ENCODE measurements at places on chromosomes 6 and 20.

GRCh38 chr6:15299430-15300131 is 53.7 kb downstream of the JARID2 start:
- no peak for DNase-seq

- DNase-seq, result no peak
These were observed 146.7 kb upstream of the TBX18 start for GRCh38 chr6:84910906-84911607.

DNA sequence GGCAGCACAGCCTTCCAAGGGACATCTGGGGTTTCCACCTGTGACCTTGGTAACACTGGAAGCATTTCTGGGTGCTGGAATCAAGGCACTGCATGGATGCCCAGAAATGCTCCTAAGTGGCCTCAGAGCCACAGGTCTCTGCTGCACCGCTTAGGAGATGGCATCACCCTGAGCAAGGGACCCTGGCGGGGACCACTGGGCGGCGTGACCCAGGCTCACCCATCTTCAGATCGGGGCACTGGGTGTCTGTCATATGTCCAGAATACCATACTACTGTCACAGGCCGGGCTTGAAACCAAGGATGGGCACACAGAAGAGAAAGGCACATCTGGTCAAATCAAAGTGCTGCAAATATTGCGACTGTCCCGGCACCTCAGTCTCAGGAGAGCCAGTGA is 45.9 kb downstream of the SSR1 start:
- no peak for DNase-seq

DNA sequence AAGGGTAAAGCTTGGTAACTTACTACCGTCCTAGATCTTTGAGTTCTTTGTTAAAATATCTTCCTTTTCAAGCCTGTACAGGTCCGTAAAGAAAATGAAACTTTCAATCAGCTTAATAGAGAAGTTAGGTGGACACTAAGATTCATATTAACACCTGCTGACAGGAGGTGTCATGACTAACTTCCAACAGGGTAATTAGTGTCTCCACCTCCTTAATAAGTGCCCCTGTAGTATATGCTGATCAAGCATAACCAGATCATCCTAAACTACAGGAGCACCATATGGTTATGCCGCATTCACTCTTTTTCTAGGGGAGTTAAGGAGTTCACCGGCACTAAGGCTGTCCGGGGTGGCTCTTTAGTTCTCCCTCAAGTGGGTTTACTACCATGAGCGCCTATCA is 23.9 kb upstream of the RALGAPA2 start:
- no peak for DNase-seq

GRCh38 chr6:158060455-158061360 is 79.0 kb downstream of the SYNJ2 start:
- DNase-seq, result no peak

- DNase-seq, result no peak
These were observed 147.6 kb downstream of the DTNBP1 start for GRCh38 chr6:15515226-15515625.

- no peak for DNase-seq
These were observed 41.0 kb downstream of the PSMB9 start for GRCh38 chr6:32895006-32895345.

- no peak for DNase-seq
These were observed 40.5 kb downstream of the HLA-F start for GRCh38 chr6:29763491-29764289.

GRCh38 chr6:46815130-46815529 is 21.9 kb downstream of the MEP1A start:
- DNase-seq, result no peak

DNA sequence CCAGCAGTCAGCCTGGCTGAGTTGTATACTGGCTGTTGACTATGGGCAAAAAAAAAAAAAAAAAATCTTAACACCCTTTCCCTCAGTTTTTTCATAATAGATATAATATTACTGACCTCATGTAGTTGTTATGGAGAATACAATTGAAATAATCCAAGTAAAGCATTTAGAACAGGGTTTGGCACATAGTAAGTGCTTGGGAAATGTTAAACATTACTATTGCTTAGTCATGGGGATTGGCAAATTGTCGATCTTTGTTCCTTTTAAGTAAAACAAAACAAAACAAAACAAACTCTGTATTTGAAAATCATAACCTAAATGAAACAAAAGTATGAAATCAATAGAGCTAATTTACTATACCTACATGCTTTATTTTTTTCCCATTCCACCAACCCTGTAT is 458.4 kb downstream of the GRIK2 start:
- DNase-seq, result no peak

GRCh38 chr6:161100072-161100471 is 108.5 kb downstream of the MAP3K4 start:
- DNase-seq, result no peak

GRCh38 chr6:84333842-84334241 is 106.4 kb upstream of the CEP162 start:
- DNase-seq, result no peak

DNA sequence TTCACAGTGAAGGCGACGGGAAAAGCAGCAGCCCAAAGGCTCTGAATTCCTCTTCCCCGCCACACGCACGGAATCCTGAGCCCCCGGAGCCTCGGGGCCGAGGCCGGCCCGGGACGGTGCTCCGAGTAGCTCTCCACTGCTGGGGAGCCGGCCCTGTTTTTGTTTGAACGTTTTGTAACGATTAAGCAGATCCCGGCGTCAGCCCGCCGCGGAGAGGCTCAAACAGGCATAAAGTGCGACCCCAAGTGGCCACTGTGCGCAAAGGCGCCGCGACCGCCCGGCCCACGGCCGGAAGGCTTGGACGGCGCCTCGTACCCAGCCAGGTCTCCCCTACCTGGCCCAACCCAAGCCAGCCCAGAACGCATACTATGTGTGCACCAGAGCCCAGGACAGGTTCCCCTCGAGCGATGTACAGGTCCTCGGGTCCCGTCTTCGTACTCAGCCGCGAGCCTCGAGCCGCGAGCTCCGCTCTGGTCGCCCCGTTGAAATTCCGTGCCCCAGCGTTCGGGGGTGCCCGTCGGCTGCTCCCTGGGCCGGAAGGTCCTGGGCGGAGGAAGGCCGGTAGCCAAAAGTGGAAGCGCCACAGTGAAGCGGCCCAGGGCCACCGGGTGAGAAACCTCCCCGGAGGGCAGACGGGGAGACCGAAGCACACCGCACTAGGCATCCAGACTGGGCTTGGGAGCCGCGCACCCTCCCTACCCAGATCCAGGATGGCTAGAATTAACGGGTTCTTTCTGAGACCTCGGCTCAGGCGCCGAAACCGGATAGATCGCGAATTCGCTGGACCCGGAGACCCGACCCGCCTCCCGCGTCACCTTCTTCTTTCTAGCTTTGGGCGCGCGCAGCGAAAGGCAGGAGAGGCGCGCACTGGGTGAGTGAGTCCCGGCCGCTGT is 1.2 kb upstream of the MAFB start:
- DNase-seq, result peak; percentile 88

DNA sequence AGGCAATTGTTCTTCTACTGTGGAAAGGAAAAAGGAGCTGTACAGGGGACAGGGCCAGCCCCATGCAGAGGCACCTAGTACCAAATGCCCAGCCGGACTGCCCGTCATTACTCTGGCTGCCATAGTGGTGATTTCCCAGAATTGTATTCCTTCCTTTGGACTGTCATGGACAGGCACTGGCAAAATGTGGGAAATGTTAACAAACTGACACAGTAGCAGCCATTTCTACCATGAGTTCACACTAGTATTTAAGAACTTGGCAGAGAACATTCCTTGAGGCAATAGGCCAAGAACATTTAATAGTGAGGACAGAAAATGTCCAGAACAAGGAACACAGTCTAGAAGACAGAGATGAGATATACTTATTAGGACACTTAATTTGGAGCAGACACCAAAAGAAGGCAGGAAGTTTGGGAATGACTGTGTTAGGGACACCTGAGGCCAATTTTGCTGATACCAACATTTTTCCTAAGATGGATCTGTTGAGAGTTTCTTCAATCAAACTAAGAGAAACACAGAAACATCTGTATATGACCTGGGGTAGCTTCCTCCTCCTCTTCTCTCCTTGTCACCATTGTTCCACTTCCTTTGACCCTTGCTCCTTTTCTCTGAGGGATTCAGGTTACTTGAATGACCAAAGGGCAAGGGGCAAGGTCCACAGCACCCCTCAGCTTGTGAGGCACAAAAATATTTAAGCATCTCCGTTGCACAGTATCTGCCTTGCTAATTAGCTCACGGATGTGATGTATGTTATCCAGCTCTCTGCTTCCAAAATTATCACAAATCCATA is 14.9 kb downstream of the ADTRP start:
- DNase-seq, result no peak

DNA sequence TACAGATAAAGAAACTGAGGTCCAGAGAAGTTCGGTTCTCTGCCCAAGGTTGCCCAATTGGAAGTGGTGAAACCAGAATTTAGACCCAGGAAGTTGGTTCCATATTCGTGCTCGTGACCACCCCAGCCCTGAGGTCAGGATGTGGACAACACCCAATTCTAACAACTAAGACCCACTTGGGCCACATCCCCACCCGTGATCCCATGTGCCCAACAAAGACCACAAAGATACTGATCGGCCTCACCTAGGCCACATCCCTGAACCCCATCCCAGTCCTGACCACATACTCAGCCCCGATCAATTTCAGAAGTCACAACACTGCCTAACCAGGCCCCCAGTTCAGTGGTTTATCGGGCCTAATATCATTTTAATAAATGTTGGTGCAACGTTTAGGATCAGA is 138.4 kb downstream of the PREX1 start:
- no peak for DNase-seq

- no peak for DNase-seq
These were observed 2.8 kb downstream of the CMTR1 start for GRCh38 chr6:37435816-37436215.

DNA sequence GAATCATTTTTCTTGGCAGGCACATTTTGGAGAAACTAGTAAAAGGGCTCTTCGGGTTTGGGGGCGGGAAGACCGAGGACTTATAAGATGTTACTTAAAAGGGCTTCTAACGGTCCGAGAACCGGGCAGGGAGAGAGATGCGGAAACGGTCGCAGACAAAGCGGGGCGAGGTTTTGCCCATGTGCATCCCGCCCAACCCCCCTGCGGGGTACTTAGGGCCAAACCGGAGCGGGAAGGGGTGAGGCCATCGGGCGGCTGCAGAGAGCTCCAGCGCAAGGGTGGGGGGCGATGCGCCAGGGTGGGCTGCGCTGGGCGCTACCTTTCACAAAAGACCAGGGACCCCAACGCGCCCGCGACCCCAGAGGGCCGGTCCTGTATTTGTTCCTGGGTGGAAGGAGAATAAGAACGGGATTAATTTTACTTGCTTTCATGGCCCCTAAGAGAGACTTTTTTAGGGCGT is 616 bp downstream of the TUBB start:
- no peak for DNase-seq

- no peak for DNase-seq
These were observed 56.9 kb downstream of the BCAS1 start for GRCh38 chr20:54013471-54013870.

Measured in HuH-7 (cell line).